Effector CD8-positive, alpha-beta T cell (primary cell): ENCODE measurements at places on chromosomes 16 and 17.

DNA sequence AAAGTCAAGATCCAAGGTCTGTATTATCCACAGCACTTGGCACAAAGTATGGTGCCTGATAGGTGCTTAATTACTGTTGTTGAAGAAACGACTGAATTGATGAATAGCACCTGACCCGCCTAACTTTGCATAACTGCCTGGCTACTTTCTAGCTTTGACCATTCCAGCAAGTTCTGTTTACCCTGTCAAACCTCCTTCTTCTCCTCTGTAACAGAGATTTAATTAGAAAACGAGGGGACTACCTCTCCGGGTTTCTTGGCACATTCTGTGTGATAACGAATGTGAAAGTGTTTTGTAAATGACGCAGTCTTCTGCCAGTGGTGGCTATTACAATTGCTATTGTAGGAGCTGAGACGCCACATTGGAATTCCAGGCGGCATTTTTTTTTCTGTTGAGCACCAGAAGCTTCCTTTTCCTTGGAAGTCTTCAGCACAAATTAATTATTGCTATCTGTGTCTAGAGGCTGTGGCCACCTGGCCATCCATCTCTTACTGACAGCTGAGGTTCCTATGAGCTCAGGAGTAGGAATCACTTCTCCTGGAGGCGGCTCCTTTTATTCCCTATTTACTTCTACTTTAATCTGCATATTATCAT lies 522.9 kb downstream of the HS3ST4 start:
- DNase-seq = no peak

GRCh38 chr17:72150632-72151460 lies 30.0 kb downstream of the SOX9 start:
- DNase-seq = no peak

DNA sequence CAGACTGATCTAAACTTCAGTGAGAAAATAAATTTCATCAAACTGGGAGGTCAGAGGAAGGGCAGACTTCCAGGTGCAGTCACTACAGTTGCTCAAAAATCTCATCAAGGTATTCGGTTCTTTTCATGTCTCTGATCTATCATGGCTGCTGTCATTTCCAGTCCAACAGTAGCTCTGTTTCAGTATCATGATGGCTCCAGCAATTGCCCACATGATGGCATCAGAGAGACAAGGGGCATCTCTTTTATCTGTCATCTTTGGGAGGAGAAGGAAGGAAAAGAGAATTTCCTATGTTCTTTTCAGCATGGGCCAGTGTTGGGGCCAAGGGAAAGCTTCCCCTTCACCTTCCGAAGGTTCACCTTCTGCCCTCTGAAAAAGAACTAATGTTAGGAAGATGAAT lies 504.9 kb upstream of the HSBP1 start:
- DNase-seq = no peak

DNA sequence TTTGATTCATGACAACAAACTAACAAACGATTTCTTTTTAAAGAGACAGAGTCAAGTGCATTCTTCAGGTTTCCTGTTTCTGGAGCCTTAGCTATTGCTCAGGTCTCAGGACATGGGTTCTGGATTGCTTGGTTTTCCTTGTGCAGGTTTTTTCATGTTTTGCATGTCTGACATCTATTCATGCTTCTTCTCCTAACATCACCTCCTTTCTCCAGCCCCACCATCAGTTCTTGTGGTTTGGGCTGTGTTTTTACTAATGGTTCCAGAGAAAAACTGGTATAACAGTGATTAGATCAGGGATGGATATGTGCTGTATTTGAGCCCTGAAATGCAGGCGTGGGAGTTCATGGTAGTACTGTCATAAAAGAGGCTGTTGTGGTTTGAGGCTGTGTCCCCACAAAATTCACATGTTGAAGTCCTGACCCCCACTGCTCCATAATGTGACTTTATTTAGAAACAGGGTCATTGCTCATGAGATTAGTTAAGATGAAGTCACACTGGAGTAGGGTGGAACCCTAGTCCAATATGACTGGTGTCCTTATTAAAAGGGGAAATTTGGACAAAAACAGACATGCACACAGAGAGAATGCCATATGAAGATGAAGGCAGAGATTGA lies 67.9 kb downstream of the IRX6 start:
- DNase-seq = no peak

DNA sequence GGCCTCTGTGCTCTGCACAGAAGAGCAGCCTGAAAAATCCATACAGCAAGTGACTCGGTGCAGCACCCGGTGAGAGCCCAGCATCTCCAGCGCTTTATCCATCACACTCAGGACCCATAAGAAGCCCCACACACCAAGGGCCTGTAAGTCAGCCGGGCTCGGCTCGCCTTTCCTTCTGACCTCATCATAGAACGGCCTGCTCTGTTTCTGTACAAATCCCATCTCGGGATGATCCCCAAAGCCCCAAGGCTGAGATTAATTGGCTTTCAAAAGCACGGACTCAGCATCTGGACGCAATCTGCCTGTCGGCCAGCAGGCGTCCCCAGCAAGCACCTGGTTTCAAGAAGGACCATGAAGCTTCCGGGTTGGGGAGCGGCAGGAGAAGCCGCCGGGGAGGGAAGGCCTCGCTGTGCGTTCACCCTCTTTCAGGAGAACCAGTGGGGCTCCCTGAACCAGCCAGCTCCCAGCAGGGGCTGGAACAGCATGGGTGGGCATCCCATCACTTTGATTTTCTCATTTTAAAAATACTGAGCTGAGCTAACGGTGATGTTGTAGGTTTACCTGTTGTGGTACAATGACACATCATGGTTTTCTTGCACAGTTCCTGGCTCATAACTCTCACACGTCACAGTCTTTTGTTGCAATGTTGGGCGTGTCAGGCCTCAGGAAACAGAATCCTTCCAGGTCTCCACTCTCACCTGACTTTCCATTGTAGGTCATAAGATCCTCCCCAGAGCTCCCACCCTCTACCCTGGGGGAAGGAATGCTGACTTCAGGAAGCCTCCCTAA lies 6.7 kb downstream of the CCDC57 start:
- peak; percentile 62 for DNase-seq

- DNase-seq = no peak
Measured at GRCh38 chr17:80948019-80948975, 43.3 kb upstream of the CHMP6 start.
